Activated T-helper 1 cell treated with anti-CD3 and anti-CD28 coated beads, Interleukin-2, amount 50 U/mL, for 16 hours (primary cell): ENCODE measurements at places on chromosomes 1 and 21.

GRCh38 chr21:28310171-28310685, 682.4 kb downstream of the LTN1 start:
- no peak for DNase-seq

DNA sequence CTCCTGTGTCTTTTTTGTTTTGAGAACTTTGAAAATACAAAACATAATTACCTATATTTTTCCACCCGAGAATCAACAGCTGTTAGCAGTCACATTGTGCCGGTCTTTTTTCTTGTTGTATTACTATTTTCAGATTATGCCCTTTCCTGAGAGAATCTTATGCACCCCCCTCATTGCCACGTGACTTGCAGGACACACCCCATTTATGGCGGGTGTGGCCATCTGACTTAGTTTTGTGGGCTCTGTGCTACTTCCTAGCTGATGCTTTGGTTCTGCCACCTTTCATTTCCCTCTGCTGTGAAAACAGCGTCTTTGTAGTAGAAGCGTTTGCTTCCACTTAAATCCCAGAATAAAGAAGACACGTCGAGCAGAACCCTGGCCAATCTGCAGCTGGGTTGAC, 82.8 kb upstream of the SOX13 start:
- no peak for DNase-seq

DNA sequence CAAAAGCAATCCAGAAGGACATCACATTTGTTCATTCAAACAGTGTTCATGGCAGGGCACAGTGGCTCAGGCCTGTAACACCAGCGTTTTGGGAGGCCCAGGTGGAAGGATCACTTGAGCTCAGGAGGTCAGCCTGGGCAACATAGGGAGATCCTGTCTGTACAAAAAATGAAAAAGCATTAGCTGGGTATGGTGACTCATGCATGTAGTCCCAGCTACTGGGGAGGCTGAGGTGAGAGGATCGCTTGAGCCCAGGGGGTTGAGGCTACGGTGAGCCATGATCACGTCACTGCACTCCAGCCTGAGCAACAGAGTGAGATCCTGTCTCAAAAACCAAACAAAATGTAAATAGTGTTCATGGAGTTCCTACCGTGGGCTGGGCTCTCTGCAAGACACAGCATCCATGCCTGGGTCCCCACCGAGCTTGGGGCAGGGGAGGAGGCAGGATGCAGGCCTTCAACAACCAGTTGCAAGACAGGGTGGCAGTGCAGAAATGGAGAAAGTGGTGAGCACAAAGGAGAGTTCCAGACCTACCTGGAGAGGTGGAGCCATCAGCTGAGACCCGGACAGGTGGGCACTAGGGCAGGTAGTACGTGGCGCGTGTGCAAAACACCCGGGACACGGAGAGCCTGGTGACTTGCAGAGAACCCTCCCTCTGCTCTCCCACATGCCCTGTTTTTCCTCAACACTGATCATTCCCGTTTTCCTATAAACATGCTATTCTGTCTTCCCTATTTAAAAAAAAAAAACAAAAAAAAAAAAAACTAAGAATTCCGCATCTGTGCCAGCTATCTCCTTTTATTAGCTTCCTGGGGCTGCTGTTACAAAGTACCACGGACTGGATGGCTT, 138.9 kb downstream of the TOMM20 start:
- DNase-seq = no peak

- no peak for DNase-seq
Observed at GRCh38 chr1:75129983-75130789, 4.0 kb upstream of the LHX8 start.
